ENCODE measurements at places on chromosomes 13 and 19.

DNA sequence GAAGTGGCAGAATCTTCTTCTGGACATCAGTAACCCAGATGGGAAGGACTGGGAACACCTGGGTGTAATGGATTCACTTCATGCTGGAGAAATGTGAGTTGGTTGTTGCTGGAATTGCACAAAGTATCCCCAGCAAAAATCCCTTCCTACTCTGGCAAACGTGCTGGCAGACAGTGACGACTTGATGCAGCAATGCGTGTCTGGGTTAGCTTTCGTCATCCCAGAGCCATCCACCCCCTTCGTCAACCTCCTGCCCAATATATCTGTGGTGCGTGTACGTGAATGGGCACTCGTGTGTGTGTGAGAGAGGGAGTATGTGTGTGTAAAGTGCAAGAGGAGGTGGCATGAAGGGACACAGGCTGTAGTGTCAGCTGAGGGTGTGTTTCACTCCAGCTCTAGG, 70.9 kb downstream of the TM9SF2 start:
- peak; percentile 36 for DNase-seq

DNA sequence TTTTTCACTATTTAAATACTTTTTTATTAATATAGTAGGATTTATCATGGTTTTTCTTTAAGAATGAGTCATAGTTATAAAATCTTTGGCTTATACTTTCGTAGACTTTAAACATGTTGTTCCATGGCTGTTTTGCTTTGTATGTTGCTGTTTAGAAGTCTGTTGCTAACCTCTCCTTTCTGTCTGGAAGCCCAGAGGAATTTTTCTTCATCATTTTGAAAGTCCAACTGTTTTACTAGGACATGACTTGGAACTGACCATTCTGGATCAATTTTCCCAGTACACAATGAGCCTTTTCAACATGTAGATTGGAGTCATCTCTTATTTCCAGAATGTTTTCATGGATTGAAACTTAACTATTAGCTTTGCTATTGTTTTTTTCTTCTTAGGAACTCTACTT, 7.9 kb downstream of the CAB39L start:
- DNase-seq = peak; percentile 56

GRCh38 chr19:39839678-39840327, 5.8 kb upstream of the DYRK1B start:
- no peak for DNase-seq

DNA sequence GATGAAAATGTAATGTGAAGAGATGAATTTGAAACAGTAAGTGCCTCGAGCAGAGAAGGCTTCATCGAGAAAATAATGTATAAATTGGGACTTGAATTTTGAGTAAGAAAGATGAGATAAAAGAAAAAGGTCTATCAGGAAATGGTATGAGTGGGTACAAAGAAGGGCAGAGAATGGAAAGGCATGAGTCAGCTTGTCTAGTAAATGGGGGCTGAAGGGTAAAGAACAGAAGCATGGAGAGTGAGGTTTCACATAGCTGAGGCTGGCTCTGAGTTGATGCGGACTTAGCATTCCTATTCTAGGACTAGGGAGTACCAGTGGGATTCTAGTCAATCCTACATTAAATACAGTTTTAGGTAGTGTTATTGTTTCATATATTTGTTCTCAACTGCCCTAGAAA, 85.8 kb downstream of the ZC3H13 start:
- no peak for DNase-seq
